Endodermal cell (in vitro differentiated cells): ENCODE measurements at places on chromosomes 7 and 10. TPM values are rescaled to one million over a fixed set of nuclear protein-coding genes. Genes with fewer than 3 reads are reported as not detected.

CDNF gene
- total RNA-seq = 0.61 and 1.2 TPM in 2 replicates

DNA sequence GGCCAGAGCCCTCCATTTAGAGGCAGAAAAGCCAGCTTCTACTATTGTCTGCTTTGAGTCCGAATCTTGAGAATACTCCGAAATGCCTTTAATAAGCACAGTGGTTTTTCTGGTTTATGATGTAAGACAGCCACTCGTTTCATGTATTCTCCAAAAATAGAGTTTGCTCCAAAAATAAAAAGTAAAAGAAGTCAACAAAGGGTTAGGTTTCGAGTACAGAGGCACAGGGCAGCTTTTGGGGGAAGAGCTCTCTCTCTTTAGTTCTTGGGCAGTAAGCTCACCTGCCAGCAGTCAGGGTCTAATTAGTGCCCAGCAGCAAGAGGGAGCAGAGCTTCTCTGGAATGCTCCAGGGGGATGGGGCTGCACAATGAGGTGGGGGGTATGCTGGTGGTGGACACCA is 20.2 kb downstream of the CREB3L2 start:
- H3K36me3 ChIP-seq = peaks cover 39% of the 10 kb centered on the region
- H3K4me1 ChIP-seq = no peaks in the 10 kb centered on the region
- no peak overlapping the region for H3K4me3 ChIP-seq
- H3K27ac ChIP-seq = no peak overlapping the region
- H3K27me3 ChIP-seq = no peaks in the 10 kb centered on the region

LRRC61 gene
- 26.6 and 27.0 TPM in 2 replicates for total RNA-seq

DNA sequence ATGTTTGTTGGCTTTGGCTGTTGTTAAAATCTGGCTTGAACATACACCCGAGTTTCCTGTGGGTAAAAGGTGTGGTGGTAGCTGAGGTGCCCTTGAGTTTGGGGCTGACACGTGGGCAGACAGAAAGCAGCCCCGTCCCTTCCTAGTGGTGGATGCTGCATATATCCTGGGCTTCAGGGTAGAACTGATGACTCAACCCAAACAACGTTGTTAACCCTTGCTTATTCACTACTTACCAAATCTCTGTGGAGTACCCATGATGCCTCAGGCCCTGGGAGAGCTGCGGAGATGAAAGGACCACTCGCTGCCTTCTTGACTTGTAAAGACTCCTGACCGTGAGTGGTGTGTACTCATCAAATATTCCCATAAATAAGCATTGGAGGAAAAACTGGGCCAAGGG is 245.1 kb downstream of the RAB11FIP2 start:
- no peaks in the 10 kb centered on the region for H3K4me1 ChIP-seq
- no peak overlapping the region for H3K27ac ChIP-seq
- DNase-seq = no peak
- no peak overlapping the region for H3K4me3 ChIP-seq

SPACDR gene
- total RNA-seq = 1.4 to 2.1 TPM (median 1.5 TPM) in 3 replicates
